ENCODE measurements at places on chromosomes 11 and 22.

- no peak overlapping the region for H3K27ac ChIP-seq
- no peak overlapping the region for H3K4me3 ChIP-seq
- peaks cover 15% of the 10 kb centered on the region for H3K4me1 ChIP-seq
- no peak for DNase-seq
Observed at GRCh38 chr11:126360049-126360446, 4.6 kb downstream of the ST3GAL4 start.

DNA sequence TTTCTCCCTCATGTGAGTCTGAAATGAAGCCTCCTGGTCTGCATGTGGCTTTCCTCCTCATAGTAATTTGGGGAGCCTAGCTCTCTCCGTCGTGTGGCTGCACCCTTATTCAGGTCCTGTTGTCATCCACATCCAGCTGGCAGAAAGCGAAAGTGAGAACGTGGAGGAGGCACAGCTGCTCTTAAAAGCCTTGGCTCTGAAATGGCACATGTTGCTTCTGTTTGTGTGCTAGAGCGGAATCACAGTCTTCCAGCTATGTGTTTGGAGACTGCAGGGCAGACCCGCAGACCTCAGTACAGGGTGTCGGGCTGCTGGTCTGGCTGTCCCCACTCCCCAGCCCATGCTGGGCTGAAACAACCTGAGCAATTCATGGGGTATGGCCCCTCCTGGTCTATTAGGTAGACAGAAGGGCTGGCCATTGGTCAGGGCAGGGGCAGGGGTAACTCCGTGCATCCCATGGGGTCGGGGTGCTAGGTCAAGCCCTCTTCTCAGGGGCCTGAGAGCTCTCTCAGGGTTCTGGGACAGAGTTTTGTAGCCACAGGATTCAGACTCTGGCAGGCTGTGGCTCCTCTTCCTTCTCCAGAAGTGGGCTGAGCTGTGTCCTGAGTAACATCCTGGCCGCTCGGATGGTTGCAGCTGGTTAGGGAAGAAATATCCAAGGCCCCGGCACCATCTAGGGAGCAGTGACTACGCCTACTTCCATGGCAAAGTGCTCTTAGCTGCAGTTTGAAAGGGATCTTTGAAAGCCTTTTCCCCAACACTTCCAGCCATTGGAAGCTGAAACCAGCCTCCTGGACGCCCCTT, 50.6 kb downstream of the C11orf96 start:
- no peak overlapping the region for H3K27ac ChIP-seq
- H3K4me1 ChIP-seq, result no peaks in the 10 kb centered on the region
- peaks cover 3% of the 10 kb centered on the region for H3K27me3 ChIP-seq
- no peaks in the 10 kb centered on the region for H3K36me3 ChIP-seq
- no peak overlapping the region for H3K4me3 ChIP-seq
- no peak for DNase-seq

DNA sequence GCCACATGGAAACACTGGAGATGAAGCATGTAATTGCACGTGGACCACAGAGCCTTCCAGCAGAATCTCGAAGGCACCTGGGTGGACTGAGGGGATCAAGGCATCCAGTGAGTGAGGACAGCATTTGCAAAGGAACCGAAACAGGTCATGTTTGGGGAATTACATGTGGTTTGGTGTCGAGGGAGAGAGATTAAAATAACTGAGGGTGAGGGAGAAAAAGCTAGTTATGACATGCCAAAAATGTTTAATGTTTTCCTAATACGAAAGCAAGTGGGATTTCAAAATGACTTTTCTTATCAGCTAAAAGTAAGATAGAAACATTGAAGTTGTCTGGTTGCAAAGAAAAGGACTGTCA, 157.1 kb downstream of the BLID start:
- no peak overlapping the region for H3K4me3 ChIP-seq
- H3K27me3 ChIP-seq, result no peaks in the 10 kb centered on the region
- H3K36me3 ChIP-seq, result no peaks in the 10 kb centered on the region
- no peak for DNase-seq
- no peak overlapping the region for H3K27ac ChIP-seq

DNA sequence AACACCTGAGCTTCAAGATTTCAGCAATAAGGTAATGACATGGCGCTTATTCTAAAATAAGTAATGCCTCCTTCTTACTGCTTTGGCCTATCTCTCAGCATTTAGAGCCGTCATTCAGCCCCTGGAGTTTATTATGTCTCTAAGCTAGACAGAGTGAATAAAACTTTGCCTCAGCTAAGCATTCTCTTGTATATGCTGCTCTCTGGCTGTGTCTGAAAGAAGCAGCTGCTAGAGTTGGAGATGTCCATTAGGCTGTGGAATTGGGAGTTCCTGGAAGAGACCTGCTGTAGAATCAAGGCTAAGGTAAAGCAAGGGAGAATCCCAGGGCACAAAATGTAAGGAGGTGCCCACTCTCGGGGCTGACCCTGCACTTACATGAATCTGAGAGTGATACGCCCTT, 35.5 kb upstream of the TTC12 start:
- H3K4me3 ChIP-seq, result no peak overlapping the region
- H3K27ac ChIP-seq, result no peak overlapping the region
- H3K27me3 ChIP-seq, result no peaks in the 10 kb centered on the region
- peaks cover 9% of the 10 kb centered on the region for H3K4me1 ChIP-seq
- DNase-seq, result no peak
